ENCODE measurements at places on chromosomes 3 and 15.

DNA sequence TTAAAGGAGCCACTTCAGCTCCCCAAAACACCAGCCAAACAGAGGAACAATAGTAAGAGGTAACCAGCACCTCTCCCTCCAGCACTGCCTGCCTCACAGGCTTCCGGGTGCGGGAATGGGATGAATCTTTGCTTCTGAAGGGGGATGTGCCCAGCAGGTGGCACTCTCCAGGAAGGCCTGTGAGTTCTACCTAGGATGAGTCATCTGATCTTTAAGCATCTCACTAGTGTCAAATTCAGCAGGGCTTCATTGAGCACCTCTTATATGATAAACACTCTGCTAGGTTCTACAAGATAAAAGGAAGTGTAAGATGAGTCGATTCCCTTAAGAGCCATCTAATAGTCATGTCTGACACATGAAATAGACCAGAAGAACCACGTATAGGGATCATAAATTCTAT, 237.4 kb upstream of the UMPS start:
- peak; percentile 88 for DNase-seq

- no peak for DNase-seq
Observed at GRCh38 chr3:48832684-48833083, 15.0 kb downstream of the PRKAR2A start.

- DNase-seq, result no peak
Observed at GRCh38 chr15:82656641-82657266, 9.6 kb upstream of the CPEB1 start.

DNA sequence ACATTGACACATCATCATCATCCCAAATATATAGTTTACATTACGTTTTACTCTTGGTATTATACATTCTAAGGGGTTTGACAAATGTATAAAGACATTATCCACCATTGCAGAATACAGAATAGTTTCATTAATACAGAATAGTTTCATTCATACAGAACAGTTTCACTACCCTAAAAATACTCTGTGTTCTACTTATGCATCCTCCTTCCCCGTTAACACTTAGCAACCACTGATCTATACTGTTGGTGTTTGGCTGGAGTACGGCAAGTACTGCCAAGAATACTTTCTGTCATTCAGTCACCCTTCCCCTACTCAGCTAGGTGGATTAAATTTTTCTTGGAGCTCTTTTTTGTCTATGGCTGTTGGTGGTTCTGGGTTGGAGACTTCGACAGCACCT, 33.4 kb downstream of the LEKR1 start:
- DNase-seq, result no peak

- no peak for DNase-seq
Observed at GRCh38 chr3:62667714-62668113, 207.5 kb downstream of the CADPS start.

- no peak for DNase-seq
Observed at GRCh38 chr3:188287339-188287738, 133.4 kb downstream of the LPP start.

DNA sequence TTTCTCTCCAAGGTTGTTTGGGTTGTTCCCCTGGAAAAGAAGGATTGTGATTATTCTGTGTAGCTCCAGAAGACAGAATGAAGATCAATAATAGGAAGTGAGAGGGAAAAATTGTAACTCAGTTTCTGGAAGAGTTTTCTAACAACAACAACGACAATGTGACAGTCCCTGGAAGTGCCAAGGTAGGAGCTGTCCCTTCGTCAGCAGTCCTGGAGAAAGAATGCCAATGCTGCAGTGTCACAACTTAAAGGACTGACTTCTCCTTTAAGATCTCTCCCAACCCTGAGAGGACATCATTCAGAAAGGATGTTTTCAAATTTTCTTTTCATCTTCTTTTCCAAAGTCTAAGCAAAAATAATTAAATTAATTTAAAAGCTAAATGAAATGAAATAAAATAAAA, 136.4 kb upstream of the GAP43 start:
- DNase-seq, result no peak

DNA sequence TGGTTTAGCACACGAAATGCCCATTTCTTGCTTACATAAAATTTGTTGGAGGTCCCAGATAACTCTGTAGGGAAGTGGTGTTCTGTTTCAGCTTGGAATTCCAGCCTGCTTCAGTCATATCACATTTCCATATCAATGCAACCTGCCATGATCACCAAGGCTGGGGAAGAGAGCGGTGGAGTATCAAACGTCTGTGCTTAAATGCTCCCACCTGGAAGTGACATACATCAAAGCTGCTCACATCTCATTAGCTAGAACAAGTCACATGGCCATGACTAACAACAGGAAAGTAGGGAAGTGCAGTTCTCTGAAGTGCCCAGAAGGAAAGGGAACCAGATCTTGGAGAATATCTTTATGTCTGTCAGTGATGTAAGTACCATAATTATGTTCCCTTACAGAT, 130.2 kb upstream of the CFAP20DC start:
- DNase-seq, result no peak

DNA sequence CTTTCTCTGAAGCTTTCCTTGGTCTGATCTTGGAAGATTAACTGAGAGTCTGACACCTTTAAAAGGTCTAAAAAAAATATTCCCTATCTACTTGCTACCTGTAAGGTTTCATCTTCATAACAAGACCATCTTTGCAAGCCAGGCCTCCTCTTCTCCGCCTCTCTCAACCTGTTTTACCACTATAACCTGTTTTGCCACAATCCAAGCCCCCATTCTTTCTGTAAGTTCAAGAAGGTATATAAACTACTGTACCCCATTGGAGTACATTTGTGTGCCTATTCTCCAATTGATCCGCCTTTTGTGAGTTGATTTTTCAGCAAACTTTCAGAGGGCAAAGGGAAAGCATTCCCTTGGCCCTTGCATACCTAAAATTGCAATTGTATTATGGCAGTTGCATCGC, 319.3 kb upstream of the NECTIN3 start:
- DNase-seq, result no peak

DNA sequence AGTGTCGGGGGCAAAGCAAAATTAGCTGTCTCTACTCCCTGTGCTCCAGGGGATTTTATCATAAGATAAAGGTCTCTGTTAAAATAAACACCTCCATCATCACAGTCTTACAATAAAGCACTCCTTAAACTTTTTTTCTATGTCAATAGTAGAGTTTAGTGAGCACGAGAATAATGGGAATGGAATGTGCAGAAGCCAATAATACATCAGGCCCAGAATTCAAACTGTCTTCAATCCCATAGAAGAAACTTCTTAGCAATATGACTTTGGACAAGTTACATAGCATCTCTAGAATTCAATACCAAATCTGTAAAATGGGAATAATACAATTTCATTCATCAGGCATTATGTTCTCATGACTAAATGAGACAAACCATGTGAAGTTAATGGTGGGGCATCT, 49.0 kb upstream of the EPHA3 start:
- DNase-seq, result no peak

DNA sequence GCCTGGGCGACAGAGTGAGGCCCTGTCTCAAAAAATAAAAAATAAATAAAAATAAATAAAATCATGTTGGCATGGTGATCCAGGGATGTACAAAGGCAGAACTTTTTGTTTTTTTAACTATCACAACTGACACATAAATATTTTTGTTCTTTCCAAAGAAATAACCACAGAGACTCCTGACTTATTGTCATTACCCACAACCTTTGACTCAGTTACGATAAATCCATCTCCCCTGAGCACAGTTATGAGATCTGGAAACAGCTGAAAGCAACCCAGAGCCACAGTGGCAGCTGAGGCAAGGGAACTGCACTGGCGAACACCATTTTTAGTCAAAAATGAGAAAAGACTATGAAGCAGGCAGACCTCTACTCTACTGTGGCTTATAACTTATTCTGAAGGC, 24.0 kb downstream of the OSBPL10 start:
- no peak for DNase-seq

DNA sequence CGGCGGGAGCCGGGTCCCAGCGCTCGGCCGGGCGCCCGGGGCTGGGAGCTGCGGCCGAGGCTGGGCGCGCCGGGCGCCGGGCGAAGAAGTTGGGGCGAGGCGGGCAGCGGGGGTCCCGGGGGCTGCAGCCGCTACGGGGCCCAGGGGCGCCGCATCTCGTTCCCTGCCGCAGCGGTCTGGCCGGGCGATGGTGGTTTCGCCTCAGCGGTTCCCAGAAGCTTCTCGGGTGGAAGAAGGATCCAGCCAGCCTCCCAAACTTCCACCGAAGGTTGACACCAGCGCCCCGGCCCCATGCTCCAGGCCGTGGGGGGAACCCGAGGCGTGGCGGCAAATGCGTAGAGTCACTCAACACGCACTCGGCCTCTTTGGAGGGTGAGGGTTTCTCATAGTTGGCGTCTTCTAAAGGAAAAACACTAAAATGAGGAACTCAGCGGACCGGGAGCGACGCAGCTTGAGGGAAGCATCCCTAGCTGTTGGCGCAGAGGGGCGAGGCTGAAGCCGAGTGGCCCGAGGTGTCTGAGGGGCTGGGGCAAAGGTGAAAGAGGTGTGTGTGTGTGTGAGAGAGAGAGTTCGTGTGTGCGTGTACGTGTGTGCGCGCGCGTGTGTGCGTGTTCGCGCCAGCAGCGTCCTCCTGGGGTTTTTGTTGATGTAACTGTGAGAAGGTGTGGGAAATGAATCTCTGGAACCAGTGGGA, 940 bp downstream of the BOC start:
- DNase-seq, result no peak

GRCh38 chr3:35598804-35599203, 40.5 kb upstream of the ARPP21 start:
- no peak for DNase-seq

DNA sequence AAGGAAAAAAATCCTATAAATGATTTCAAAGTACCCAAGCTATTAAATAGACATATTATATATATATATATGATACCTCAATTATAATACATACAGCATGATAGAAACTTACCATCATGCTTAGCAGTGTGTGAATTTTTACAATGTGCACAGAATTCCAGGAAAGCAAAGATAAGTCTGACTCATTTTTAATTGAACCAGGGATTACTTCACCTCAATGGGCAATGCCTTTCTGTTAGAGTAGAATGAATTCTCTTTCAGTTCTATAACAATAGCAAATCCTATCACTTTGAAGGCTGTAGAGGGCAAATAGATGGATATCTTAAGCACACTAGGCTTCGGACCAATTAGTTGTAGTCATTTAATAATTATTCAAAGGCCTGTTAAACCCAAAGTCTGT, 54.8 kb upstream of the P3H2 start:
- DNase-seq, result no peak

DNA sequence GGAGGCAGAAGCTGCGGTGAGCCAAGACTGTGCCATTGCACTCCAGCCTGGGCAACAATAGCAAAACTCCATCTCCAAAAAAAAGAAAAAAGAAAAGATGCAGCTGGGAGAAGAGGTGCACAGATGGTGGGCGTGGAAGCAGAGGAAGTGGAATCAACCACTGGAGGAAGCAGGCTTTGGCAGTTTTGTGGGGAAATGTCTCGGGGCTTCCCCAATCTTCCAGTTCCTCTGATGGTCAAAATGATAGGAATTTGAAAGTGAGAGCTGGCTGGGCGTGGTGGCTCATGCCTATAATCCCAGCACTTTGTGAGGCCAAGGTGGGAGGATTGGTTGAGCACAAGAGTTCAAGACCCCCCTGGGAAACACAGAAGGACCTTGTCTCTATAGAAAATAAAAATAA, 48.1 kb upstream of the SMAD3 start:
- no peak for DNase-seq

GRCh38 chr15:22243440-22244130, 163.3 kb downstream of the OR4M2 start:
- DNase-seq, result no peak

- DNase-seq, result no peak
Observed at GRCh38 chr15:44381236-44381635, 46.2 kb upstream of the CTDSPL2 start.

DNA sequence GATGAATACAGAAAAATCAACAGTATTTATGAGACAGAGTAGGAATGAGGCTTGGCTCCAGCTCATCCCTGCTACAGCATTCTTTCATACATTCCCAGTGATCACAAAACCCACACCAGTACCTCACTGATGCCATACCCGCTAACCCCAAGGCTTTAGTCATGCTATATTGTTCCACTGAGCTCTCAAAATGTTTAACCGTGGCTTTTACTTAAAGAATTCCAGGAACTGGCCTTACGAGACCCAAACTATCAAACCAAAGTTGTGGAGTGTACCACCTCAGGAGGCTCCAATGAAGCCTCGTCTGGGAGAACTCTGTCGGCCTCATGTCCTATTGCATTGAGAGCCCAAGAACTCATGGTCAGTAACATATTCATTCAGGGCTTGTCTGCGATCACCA, 278.9 kb downstream of the ULK4 start:
- no peak for DNase-seq

DNA sequence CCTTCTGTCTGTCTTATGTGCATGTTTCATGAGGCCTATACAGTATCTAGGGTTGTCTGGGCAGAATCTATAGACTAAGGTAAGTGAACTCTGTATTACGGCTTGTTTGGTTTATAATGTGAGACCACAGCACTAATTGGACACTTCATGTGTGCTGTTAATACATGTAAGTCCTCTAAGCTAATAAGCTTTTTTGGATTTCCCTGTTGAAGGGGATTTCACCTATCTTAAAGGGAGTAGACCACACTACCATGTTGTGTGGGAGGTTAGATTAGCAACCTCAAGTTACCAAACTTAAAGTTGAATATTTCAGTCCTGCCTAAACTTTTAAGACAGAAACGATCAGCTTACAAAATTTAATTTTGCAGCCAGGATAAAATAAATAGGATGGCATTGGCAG, 189.8 kb upstream of the GOLIM4 start:
- no peak for DNase-seq

DNA sequence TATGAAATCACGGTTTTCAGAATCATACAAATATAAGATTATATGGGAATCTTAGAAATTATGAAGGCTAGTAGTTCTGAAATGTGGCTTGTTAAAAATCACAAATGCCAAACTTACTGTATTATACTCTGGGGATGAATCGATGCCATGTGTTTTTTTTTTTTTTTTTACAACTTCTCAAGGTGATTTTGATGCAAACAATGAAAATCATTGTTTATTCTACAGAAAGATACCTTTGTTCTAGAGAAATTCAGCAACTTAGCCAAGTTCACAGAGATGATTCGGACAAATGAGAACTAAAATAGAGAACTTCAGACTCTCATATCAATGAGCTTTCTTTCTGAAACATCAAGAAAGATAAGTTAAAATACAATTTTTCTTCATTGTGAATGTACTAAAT, 92.0 kb downstream of the ZPLD1 start:
- DNase-seq, result peak; percentile 54

DNA sequence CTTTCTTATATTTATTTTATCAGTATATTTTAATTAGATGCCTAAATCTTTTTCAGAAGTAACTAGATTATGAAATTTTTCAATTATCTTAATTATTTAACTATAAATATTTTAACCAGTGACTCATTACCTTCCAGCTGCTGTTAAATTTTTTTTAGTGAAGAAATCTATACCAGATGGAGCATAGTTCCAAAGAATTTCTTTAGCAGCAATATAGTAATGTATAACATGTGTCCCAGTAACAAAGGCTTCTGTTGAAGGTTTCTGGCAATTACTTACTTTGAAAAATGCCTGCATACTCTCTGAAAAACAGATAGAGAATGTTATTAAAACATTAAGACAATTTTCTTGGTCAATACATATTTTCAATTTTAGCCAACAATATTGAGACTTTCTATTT, 45.1 kb upstream of the CP start:
- DNase-seq, result no peak
